Stimulated activated CD8-positive, alpha-beta memory T cell treated with anti-CD3 and anti-CD28 coated beads, Interleukin-12 subunit alpha, Interleukin-12 subunit beta, amount 100 ng/mL, for 1 hour (primary cell): ENCODE measurements at places on chromosomes 1 and 21.

- no peak for DNase-seq
Observed at GRCh38 chr1:207711285-207711684, 40.6 kb upstream of the CD46 start.

- DNase-seq, result no peak
Observed at GRCh38 chr1:151923422-151923821, 14.1 kb upstream of the THEM4 start.

GRCh38 chr1:107871687-107872395, 93.1 kb downstream of the VAV3 start:
- no peak for DNase-seq

DNA sequence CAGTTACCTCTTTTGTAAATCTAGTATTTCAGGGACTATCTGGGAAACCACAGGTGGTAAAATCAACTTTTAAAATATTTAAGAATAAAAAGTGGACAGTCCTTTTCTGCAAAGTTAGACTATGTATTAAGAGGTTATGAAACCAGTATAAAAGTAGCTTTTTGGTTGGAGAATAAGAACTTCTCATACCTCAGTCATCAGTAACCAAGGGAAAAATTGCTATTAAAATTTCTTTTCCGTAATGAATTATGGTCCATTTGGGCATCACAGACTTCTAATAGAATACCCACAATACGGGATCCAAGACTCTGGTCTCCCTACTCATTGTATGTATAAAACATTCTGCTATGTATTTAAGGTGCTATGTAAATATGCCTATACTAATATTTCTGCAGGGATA, 51.9 kb downstream of the ABL2 start:
- DNase-seq, result no peak

GRCh38 chr1:74652711-74653139, 20.9 kb downstream of the ERICH3 start:
- no peak for DNase-seq

GRCh38 chr1:158810311-158810710, 20.8 kb upstream of the MNDA start:
- DNase-seq, result no peak

DNA sequence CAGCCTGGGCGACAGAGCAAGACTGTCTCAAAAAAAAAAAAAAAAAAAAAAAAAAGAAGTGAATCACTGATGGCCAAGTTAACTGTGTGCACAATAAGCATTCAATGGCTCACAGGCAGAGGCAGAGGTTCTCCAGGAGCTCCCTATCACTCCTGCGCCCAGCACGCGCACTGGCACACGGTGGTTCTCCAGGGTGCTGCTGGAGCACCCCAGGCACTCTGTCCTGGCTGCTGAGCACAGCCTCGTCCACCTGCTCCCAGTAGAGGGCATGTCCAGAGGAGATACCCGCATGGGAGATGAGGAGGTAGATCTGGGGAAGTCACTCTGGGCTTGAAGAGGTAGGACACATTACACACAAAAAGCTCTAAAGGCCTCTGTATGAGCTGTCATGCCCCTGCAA, 21.5 kb upstream of the NUP133 start:
- DNase-seq, result no peak

GRCh38 chr1:180277476-180278193, 47.6 kb downstream of the LHX4 start:
- DNase-seq, result no peak

- no peak for DNase-seq
Observed at GRCh38 chr1:181896824-181897223, 164.7 kb downstream of the ZNF648 start.

DNA sequence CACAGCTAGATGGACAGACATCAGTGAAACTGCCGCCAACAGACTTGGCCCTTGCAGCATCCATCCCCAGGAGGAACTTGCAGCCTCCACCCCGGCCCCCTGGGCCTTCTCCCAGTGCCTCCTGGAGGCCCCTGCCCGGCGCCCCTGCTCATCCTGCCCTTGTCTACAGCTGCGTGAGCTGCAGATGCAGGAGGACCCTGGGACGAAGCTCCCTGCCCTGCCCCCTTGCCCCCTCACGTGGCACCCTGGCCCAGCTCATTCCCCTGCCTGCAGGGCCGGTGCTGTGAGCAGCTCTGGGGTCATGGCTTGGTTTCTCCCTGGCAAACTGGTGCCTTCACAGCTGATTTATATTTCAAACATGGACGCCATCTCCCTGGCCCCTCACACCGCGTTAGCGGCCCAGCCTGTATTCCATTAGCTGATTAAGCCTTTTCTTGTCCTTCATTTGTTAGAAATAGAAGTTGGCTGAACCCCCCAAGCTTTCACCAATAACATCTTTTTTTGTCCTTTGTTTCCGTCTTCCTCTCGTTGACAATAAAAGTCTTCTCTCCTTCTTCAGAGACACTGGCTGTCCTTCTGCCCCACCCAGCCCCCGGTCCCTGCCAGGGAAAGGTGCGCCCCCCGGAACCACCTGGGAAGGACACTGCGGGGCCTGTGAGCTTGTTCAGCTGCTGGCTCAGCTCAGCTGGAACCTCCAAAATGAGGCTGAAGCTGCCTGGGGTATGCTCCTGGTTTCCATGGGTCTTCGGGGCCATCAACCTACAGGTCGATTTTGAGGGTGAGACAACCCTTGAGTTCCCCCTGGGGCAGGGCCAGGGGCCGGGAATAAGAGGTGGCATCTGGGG, 34.0 kb upstream of the SLC19A1 start:
- no peak for DNase-seq

DNA sequence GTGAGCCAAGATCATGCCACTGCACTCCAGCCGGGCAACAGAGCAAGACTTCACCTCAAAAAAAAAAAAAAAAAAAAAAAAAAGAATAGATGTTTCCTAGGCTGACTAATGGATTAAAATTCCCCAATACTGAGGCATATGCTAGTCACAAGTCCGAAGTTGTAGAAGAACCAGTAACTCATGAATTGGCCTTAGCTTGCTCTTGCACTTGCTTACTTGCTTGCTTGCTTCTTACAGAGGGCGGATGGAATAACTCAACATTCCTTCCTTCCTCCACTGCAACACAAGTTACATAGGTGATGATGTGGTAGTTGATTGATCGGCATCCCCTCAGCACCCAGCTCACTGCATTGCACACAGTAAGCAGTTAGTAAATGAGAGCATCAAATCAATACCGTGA, 2.8 kb upstream of the TARS2 start:
- DNase-seq, result no peak

GRCh38 chr1:180167721-180168467, 13.2 kb downstream of the QSOX1 start:
- DNase-seq, result no peak

DNA sequence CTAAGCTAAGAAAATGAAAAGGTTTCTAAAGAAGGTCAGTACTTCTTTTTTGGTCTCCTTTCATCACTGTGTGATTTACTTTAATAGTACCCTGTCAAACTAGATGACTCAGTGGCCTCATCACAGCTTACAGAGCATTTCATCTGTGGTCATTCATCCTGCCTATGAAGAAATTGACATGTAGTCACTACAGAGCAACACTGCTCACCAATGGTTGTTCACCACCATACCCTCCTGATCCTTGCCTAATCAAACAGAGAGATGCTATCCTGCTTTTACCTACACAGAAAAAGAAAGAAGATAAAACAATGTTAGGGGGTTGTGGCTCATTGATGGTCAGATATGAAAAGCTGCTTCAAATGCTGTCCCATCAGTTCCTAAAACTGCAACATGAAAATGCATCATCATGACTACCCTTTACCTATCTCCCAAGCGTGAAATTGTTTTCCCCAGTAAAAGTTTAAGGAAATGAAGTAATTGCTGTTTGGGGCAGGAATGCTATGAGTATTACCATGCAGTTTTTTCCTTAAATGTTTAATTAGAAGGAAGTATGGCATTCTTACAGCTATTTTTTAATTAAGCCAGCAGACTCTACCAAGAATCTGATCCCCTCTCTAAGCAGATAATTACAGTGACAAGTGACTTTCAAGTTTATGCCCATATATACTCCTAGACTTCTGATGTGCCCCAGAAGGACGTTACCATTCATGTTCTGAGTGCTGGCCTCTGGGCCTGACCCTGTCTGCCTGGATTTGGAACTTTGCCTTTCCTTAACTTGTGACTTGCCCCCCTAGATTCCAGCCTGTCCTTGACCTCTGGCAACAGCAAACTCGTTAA, 46.1 kb upstream of the FBXO28 start:
- DNase-seq, result no peak

DNA sequence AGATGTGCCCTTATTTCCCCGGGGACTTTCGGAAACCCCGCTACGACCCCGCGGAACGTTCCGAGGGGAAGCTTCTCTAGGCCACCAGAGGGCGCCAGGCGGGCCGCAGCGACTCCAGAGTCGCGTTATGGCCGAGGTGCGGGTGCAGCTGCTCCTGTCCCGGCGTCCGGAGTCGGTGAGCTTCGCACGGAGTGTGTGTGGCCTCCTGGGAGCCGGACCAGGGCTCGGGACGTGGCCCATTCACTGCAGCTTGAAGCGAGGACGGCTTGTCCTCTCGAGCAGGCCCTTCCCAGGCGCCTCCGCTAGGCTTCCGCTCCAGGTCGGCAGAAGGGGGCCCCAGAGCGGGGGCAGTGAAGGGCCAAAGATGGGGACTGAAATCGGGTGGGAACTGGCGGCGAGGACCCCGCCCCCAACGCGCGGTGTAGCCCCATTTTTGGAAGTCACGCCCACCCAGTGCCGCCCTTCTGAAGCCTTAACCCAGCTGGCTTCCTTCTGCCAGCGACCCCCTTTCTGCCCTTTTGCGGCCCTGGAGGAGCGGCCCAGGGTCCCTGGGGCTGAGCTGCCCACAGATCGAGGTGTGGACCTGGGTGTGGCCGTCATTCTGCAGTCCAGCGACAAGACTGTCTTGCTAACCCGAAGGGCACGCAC, at the start of gene NUDT17:
Gene NUDT17 (plus strand): TSS at position 117 of the 648 bp plus-strand sequence. CDS start 11 bp downstream, at position 128.
- DNase-seq, result peak; percentile 69

DNA sequence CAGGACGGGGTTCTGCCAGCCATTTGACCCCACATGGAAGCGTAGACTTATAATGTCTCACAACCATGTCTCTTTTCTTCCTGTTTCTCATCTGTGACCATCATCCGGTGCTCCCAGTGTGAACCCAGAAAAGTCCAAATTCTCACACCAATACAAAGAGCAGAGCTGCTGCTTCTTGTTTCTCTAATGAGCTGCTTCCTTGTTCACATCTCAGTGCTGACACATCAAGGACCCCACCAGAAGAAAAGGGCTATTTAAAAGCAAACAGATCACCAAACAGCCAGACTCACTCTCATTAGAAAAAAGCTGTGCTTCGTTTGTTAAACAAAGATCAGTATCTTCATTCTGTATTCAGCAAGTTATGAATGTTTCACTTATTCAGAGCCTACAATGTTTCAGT, 835 bp upstream of the LCE1D start:
- no peak for DNase-seq

DNA sequence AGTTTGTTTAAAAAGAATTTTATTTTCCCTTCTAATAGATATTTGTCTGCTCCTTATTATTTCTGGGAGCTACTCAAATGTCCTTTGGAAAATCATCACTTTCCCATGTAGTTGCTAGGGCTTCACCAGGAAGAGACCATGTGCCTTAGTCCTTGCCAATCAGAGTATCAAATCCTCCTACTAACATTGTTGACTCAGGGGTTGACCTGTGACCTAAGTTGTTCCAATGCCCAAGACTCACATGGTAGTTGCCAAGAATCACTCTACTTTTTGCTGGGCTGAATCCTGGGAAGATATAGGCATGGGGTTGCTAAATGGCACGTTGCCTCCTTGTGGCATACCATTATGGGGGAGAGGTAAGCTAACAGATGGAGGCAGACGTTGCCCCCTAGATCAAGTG, 58.2 kb upstream of the FOXD3 start:
- no peak for DNase-seq

DNA sequence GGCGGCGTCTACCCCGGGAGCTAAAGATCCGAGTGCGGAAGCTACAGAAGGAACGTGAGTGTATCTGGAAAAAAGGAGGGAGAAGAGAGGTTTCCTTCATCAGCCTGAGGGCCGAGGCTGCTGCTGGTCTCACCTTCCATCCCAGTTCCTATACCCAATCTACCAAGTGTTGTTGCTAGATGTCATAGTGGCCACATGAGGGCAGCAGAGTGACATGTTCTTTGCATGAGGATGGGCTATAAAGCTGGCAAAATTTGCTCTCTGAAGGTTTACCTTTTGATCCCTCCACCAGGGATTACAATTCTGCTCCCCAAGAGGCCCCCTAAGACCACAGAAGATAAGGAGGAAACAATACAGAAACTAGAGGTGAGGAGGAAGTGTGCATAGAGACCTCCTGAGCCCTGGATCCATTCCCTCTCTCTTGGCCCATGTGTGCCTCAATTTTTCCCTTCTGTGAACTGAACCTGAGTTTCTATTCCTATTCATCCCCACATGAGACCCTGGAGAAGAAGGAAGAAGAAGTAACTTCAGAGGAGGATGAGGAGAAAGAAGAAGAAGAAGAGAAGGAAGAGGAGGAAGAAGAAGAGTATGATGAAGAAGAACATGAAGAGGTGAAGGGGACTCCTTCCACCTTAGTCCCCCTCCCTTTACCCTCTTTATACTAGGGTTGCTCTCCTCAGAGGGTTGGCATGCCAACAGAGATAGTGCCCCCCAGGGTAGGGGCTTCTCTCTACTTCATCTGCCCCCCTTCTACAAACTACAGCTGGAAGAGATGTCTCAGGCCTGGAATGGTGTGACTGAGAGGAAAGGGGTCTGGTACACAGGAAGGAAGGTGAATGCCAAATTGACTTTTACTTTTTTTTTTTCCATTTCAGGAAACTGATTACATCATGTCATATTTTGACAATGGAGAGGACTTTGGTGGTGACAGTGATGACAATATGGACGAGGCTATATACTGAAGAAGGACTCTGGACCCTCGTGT, 13.3 kb downstream of the POLR3GL start:
- DNase-seq, result peak; percentile 61

DNA sequence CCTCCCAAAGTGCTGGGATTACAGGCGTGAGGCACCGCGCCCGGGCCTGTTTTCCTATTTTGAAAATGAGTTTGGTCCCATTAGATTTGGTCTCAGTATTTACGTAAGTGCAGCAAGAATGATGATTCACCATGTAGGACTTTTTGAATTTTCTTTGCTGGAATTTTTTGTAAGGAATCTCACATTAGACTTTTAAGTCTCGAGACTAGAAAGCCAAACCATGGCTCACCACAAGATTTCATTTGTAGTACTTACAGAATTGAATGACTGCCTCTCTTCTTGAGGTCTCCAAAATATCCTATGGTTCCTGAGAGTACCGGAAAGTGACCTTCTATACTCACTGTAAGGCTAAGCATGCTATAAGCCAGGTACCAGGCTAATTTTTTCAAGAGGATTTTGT, 325 bp downstream of the OR14A2 start:
- no peak for DNase-seq

DNA sequence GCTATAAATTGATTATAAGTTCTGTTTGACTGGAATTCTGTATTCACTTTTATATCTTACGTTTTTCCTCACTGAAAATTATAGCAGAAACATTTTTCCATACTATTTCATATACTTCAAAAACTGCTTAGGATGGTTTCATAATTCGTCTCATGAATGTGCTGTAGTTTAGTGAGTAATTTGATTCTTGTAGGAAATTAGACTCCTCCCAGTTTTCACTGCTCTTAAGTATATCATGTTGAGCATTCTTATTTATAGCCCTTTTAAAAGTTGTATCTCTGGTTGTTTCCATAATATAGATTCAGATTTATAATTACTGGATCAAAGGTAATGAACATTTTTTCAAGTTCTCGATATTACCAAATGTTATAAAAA, 250.6 kb downstream of the FMN2 start:
- DNase-seq, result no peak
